ENCODE measurements at places on chromosomes 6 and 20.

- no peak for DNase-seq
These were observed 294.3 kb downstream of the CDC5L start for GRCh38 chr6:44681761-44682160.

- no peak for DNase-seq
These were observed 45.1 kb upstream of the NEDD9 start for GRCh38 chr6:11277275-11278206.

- peak; percentile 26 for DNase-seq
These were observed 1.3 kb downstream of the CD24 start for GRCh38 chr6:106973018-106973835.

DNA sequence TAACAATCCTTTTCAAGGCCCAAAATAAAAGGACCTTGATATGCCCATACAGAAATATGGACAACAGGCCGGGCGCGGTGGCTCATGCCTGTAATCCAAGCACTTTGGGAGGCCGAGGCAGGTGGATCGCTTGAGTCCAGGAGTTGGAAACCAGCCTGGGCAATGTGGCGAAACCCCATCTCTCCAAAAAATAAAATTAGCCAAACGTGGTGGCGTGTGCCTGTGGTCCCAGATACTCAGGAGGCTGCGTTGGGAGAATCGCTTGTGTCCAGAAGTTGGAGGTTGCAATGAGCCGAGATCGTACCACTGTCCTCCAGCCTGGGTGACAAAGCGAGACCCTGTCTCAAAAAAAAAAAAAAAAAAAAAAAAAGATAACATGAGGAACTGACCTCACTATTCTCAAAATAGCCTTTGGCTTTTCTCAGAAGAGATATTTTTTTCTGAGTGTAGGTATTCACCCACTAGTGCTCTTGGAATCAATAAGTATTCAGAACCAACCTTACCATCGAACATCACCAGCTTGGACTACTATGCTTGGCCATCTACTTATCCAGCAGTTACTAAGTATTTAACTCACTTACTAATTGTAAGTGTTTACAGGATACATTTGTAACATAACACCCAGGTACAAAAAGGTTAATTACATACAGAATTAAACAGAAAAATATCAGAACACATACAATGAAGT, 99.2 kb downstream of the OR2B2 start:
- DNase-seq: no peak

DNA sequence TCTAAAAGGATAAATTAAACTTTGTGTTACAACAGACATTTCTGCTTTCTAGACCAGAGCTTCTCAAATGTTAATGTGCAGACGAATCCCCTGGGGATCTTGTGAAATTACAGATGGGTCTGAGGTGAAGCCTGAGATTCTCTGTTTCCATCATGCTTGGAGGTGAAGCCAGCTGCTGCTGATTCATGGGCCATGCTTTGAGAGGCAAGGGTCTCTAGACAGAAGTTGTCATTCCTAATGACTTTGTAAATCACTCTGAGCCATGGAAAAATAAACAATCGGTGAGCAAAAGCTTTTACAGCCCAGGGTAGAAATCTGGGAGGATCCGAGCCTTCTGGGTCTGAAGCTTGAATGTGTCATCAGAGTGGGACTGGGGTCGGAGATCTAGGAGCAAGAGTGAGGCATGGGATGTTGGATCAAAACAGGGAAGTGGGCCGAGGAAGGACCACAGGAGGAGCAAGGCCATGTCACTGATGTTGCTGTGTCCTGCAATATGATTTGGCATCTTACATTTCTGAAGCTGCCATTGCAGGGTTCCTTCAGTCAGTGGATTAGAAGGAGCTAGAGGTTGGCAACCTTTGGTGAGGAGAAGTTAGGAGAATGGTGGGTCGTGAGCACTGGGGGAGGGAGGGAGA, 77.3 kb downstream of the TRMT11 start:
- no peak for DNase-seq

- DNase-seq: no peak
These were observed 83.1 kb downstream of the IRF4 start for GRCh38 chr6:474453-475185.

DNA sequence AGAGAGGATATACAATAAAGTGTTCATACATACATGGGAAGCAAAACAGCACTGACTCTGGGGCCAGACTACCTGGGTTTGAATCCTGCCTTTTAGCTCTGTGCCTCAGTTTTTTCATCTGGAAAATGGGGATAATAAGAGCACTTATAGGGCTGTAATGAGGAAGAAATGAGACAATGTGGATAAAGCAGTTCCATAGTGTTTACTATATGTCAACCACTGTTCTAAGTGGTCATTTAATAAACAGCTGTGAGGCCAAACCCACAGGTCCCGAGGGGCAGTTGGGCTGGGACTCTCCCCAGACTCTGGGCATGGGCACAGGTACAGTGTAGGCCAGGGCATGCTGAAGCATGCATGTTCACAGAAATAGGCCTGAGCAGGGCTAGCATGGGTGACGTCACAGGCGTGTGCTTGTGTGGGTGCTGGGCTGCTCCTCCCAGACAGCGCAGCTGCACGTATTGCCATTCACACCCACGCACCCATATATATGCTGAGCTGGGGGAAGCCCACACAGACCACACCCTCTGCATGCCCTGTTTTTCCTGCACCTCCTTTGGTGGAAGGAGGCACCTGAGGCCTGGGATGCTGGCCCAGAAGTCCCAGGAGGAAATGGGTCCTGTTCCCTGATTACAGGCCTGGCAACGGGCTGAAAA, 3.5 kb upstream of the PLCG1 start:
- DNase-seq: no peak

DNA sequence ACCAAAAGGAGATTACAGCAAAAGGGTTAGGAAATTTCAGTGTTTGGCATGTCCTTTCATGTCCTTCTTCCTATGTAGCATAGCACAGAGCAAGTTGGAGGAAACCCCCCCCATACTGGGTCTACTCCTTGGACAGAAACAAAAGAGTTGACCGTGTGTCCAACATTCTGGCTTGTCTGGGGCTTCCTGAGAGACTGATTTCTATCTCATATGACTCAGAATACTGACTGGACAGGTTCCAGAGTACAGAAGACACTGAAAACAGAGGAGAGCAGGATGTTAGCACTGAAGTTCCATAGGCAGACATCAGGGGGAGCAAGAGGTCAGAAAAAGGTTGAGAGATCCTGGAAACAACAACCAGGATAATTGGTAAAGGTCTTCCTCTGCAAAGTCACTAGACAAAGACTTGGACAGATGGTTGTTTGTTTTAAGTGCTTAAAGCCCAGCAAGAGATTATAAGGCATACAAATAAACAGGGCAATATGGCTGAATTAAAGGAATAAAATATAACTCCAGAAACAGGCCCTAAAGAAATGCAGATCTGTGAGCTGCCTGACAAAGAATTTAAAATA, 48.4 kb downstream of the USP49 start:
- peak; percentile 59 for DNase-seq

- DNase-seq: no peak
These were observed 114.7 kb upstream of the PRL start for GRCh38 chr6:22411376-22412105.

DNA sequence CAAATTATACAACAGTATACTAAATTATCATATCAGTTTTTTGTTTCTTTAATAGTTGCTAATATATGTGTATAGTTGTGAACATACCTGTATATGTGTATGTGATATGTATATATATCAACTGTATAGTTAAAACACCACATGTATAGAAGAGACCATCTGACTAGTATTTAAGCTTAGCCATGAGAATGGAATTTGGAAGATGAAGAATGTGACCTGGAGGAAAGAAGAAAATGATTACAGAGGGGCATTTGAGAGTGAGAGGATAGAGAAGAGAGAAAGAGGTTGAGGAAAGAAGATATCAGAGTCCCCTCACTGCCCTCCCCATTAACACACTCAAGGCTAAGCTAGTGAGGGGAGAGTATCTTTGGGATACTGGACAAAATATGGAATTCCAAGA, 335.9 kb downstream of the BCKDHB start:
- no peak for DNase-seq

- no peak for DNase-seq
These were observed 769.5 kb downstream of the TBC1D32 start for GRCh38 chr6:120564779-120565178.

DNA sequence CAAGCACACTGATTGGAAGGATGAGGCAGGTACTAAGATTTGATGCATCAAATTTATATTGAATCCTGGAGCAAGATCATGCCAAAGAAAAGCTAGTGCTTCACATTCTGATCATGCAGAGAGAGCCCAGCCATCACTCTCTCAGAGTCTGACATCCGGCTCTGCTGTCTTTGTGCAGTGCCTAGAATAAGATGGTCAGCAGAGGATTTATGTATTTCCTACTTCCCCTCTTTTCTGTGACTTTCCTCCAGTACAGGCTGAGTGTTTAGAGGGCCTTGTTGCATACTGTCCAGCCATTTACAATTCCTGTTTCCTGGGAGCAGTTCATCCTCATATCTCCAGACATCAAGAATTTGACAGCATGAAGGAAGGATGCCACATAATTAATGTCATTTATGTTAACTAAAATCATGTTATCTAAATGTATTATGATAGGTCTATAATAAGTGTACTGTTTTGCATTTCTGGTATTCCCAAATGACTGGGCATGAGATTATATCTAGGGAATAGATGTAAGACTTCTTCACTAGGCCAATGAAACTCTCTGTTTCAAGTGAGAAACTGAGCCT, 167.6 kb downstream of the EPM2A start:
- no peak for DNase-seq

DNA sequence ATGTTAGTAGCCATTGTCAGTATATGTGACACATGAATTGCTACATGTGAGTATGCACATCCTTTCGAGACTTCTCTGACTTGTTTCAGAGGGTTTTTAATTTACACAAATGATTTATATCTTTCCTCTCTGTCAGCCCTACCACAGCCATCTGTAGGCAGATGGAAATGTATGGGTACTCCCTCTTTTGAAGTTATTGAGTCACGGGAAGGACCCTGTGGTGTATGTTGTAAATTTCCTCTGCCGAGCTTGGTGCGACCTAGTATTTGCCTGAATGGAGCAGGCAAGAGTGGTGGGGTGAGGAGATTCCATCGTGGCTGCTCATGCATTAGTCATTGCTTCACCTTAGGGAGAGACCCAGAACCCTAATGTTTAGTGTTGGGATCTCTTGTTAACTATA, 171.9 kb downstream of the JARID2 start:
- no peak for DNase-seq

- no peak for DNase-seq
These were observed 176.9 kb downstream of the MTFR2 start for GRCh38 chr6:136073216-136073615.

DNA sequence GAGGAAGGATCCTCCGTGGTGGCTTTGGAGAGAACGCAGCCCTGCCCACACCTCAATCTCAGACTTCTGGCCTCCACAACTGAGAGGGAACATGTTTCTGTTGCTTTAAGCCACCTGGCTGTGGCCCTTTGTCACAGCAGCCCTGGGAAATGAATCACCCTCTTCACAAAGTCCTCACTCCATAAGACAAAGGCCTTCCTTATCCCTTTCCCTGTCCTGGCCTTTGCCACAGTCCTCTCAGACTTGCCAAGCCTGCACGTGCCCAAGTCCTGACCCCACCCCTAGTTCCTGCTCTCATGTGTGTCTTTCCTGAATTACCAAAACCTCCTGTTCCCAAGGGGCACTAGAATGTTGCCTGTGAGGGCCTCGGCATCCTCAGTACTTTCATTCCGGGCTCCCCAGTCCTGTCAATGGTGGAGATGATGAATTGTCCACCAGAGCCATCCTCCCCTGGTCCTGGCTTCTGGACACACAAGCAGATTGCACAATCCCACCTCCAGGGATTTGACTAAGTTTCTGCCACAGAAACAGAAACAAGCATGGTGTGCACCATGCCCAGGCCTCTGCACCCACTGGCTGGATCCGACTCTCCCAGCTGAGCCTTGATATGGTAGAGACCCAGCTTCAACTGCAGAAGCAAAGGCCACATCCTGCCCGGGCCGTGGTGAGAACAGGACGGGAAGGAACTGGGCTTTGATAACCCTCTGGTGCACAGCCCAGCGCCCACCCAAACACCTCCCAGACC, 232.6 kb upstream of the PDE10A start:
- DNase-seq: no peak

DNA sequence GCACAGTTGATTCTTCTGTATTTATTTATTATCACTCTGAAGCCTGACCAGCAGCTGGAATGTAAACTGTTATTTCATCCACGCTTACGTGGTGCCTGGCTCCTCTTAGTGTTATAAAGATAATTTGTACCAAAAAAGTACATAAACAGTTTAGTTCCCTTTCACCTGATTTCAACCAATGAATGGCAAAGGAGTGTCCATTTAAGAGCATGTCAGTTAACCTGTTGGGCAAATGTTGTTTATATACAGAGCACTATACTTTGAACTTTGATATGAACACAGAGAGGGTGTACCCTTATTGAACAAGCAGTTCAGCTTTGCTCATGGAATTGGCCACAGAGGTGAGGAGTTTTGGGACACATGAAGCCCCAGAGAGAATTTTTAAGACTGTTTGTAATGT, 7.2 kb upstream of the CTCFL start:
- no peak for DNase-seq

- DNase-seq: no peak
These were observed 103.5 kb downstream of the DACT2 start for GRCh38 chr6:168216117-168216516.

GRCh38 chr6:166786704-166787293, 159.7 kb upstream of the RPS6KA2 start:
- no peak for DNase-seq
